Stimulated activated CD4-positive, alpha-beta T cell treated with anti-CD3 and anti-CD28 coated beads, TNF-alpha, amount 100 ng/mL, for 48 hours (primary cell): ENCODE measurements at places on chromosomes 2 and 18.

DNA sequence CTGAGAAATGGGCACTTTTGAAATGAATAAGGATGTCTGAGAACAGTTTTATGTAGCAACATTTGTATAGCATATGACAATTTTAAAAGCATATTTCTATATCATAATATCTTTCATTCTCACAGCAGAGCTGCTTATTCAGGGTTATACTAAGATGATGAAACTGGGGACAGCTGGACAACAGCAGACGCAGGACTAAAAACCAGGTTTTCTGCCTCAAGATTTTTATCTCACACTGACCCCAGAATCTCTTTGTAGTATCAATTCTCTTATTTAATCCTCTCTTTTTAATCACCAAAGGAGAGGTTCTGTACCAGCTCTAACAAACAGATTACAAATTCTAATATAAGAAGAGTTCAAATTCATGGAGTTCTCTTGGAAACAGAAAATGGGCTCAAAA, 74.2 kb upstream of the TFCP2L1 start:
- no peak for DNase-seq

GRCh38 chr2:100938031-100939026, 63.8 kb upstream of the RPL31 start:
- no peak for DNase-seq

DNA sequence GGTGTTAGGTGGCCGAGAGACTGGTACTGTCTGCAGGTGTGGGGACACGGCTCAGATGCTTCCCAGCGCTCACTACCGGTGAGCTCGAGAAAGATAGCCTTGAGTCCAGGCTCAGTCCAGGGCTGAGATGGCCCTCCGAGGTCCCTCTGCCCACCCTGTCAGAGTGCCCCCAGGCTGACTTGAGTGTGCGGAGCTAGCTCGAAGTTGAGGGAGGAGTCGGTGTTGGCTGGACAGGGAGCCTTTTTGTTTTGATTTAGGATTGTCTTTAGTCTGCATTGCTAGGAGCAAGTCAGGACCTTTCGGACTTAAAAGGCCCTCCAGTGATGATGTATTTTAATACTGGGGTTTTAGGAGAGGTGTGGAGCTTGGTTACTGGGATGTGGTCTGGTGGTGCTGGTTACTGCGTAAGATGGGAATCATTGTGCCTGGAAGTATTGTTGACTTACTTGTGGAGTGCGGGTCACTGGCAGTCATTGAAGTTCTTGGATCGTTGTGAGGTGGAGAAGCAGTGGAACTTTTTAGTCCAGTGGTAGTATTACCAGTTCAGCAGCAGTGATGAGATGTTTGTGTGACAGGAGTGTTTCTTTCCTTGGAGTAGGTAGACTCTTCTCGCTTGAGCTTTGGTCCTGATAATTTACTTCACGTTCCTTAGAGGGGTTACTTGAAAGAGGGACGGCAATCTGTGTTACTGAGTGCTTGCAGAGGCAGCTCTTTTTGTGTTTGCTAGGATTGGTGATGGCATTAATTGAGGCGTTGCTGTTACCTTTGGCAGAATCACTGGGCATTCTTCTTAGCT, 633 bp downstream of the KIAA1328 start:
- no peak for DNase-seq

- no peak for DNase-seq
Observed at GRCh38 chr18:60549338-60549960, 176.9 kb upstream of the MC4R start.
